ENCODE measurements at places on chromosomes 16 and 17. TPM values are rescaled to one million over a fixed set of nuclear protein-coding genes. Genes with fewer than 3 reads are reported as not detected.

DNA sequence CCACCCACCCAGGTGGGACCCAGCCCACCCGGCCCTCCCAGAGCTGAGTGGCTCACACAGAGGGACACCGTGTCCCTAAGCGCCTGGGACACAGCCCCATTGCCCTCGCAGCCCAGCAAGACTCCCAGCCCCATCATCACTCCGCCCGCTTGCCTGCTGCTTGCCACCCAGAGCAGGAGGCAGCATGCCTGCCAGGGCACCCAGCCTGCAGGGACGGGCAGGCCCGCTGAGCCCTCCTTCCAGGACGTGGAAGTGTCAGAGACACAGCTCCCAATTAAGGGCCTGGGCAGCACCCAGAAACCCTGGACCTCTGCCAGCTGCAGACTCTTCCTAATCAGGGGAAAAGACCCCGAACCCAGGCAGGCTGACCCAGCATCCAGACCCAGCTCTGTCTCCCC, 17.2 kb upstream of the OSGIN1 start:
- peaks cover 7% of the 10 kb centered on the region for H3K4me1 ChIP-seq
- DNase-seq: no peak
- no peak overlapping the region for H3K27ac ChIP-seq
- peaks cover 3% of the 10 kb centered on the region for H3K27me3 ChIP-seq

The ALOX12B gene
- not detected for total RNA-seq

GRCh38 chr17:41835800-41836549, at the start of gene NT5C3B:
Gene NT5C3B, minus strand, starts transcription at chr17:41836232. Its CDS starts 39 bp downstream, at chr17:41836193.
- H3K36me3 ChIP-seq: peaks cover 9% of the 10 kb centered on the region
- DNase-seq: no peak
- H3K4me1 ChIP-seq: peaks cover 7% of the 10 kb centered on the region
- peak within 1 kb of the TSS; percentile 73 for H3K4me3 ChIP-seq

- H3K4me3 ChIP-seq: no peak overlapping the region
- no peaks in the 10 kb centered on the region for H3K27me3 ChIP-seq
- H3K4me1 ChIP-seq: peaks cover 8% of the 10 kb centered on the region
- no peak overlapping the region for H3K27ac ChIP-seq
These were observed 4.4 kb downstream of the SCPEP1 start for GRCh38 chr17:56982312-56982711.

DNA sequence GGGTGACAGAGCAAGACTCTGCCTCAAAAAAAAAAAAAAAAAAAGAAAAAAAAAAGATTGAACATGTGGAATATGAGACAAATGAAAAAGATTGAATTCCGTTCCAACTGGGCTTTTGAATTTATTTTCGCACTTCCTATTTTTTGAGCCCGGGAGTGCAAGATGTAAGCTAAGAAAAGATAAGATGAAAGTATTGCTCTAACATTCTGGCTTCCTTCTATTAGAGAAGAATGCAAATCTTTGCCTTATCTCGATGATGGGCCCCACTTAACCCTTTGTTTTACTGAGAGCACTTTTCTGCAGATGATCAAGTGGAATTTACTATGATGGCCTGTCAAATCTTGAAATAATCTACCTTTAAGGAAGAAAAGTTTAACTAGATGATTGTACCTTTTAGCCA, 96.3 kb downstream of the WWOX start:
- no peak overlapping the region for H3K4me3 ChIP-seq
- H3K4me1 ChIP-seq: no peaks in the 10 kb centered on the region
- no peaks in the 10 kb centered on the region for H3K36me3 ChIP-seq
- no peak overlapping the region for H3K27ac ChIP-seq
- no peak for DNase-seq
- H3K27me3 ChIP-seq: no peaks in the 10 kb centered on the region

- no peaks in the 10 kb centered on the region for H3K27me3 ChIP-seq
- H3K27ac ChIP-seq: no peak overlapping the region
- H3K36me3 ChIP-seq: no peaks in the 10 kb centered on the region
- no peak overlapping the region for H3K4me3 ChIP-seq
These were observed 86.9 kb downstream of the SEC14L1 start for GRCh38 chr17:77227461-77228240.

DNA sequence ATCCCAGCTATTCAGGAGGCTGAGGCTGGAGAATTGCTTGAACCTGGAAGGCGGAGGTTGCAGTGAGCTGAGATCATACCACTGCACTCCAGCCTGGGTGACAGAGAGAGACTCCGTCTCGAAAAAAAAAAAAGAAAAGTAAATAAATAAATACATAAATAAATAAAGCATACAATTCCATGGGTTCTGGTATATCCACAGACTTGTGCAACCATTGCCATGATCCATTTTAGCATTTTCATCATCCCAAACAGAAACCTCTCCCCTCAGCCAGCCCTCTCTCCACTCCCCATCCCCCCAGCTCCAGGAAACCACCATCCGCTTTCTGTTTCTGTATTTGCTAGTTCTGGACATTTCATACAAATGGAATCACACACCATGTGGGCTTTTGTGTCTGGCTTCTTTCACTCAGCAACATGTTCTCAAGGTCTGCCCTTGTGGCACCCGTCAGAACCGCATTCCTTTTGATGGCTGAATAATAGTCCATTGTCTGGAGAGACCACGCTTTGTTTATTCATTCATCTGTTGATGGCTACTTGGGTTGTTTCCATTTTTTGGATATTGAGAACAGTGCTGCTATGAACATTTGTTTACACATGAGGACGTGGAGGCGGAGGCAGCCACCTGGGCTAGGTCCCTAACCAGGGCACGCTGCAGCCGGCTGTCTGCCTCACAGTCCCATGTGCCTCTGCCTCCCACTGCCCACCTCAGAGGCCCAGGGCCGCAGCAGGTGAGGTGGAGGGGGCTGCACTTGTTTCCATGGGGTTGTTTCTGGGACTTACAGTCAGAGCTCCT, 76.2 kb downstream of the NT5M start:
- peak; percentile 45 for DNase-seq
- H3K4me1 ChIP-seq: no peaks in the 10 kb centered on the region
- H3K36me3 ChIP-seq: no peaks in the 10 kb centered on the region
- peaks cover 42% of the 10 kb centered on the region for H3K27me3 ChIP-seq

The HDAC5 gene
- total RNA-seq: 21.6 TPM

DNA sequence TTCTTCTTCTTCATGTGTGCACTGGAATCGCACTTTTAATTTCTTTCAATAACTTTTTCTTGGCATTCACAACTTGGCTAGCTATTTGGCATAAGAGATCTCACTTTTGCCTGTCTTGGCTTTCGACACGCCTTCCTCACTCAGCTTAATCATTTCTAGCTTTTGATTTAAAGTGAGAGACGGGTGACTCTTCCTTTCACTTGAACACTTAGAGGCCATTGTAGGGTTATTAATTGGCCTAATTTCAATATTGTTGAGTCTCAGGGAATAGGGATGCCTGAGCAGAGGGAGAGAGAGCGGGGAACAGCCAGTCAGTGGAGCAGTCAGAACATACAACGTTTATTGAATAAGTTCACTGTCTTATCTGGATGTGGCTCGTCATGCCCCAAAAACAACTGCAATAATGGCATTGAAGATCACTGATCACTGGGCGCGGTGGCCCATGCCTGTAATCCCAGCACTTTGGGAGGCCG, 200.3 kb downstream of the SEC14L1 start:
- no peaks in the 10 kb centered on the region for H3K27me3 ChIP-seq
- no peak for DNase-seq
- H3K36me3 ChIP-seq: no peaks in the 10 kb centered on the region
- peaks cover 8% of the 10 kb centered on the region for H3K4me1 ChIP-seq

The NXPH3 gene
- total RNA-seq: 0.43 TPM

GRCh38 chr17:38464723-38465390, 36.6 kb downstream of the ARHGAP23 start:
- H3K4me1 ChIP-seq: peaks cover 42% of the 10 kb centered on the region
- peak overlapping the region; percentile 98 for H3K27ac ChIP-seq
- peaks cover 21% of the 10 kb centered on the region for H3K36me3 ChIP-seq
- peak; percentile 91 for DNase-seq

GRCh38 chr16:81601008-81601428, 156.4 kb downstream of the CMIP start:
- H3K27ac ChIP-seq: peak overlapping the region; percentile 41
- DNase-seq: peak; percentile 67
- peaks cover 36% of the 10 kb centered on the region for H3K4me1 ChIP-seq

The GAN gene
- 18.0 TPM for total RNA-seq

The KCNJ2 gene
- 10.2 TPM for total RNA-seq

All from astrocyte (in vitro differentiated cells and primary cell).